ENCODE measurements at places on chromosomes 11 and 22. TPM values are rescaled to one million over a fixed set of nuclear protein-coding genes. Genes with fewer than 3 reads are reported as not detected.

MAFF gene
- total RNA-seq = 9.5 TPM

C22orf31 gene
- not detected for total RNA-seq

PLET1 gene
- not detected for total RNA-seq

OR5L1 gene
- not detected for total RNA-seq

TRIM21 gene
- 24.0 TPM for total RNA-seq

MUC6 gene
- total RNA-seq = not detected

PGAP2 gene
- 11.7 TPM for total RNA-seq

SHISA8 gene
- not detected for total RNA-seq

ATG16L2 gene
- 6.4 TPM for total RNA-seq

MS4A4A gene
- not detected for total RNA-seq

GRAP2 gene
- not detected for total RNA-seq

GGTLC3 gene
- total RNA-seq = not detected

P2RX3 gene
- total RNA-seq = not detected

TEX12 gene
- 0.16 TPM for total RNA-seq

ISX gene
- total RNA-seq = not detected

LRRN4CL gene
- total RNA-seq = 36.9 TPM

SLC22A6 gene
- not detected for total RNA-seq

C11orf52 gene
- total RNA-seq = not detected

TRIM51 gene
- total RNA-seq = not detected

TECTA gene
- total RNA-seq = 1.0 TPM

ANO1 gene
- total RNA-seq = 0.09 TPM

MYOD1 gene
- total RNA-seq = not detected

RFPL3 gene
- not detected for total RNA-seq

KCNJ1 gene
- total RNA-seq = under 0.01 TPM

SCO2 gene
- total RNA-seq = 2.8 TPM

CD81 gene
- 430 TPM for total RNA-seq

ADAMTS8 gene
- 0.32 TPM for total RNA-seq

CABP7 gene
- not detected for total RNA-seq

OR8D4 gene
- not detected for total RNA-seq

EMID1 gene
- total RNA-seq = 0.09 TPM

ZBTB16 gene
- 0.34 TPM for total RNA-seq

KRTAP5-7 gene
- total RNA-seq = not detected

APOA5 gene
- total RNA-seq = not detected

FOSL1 gene
- total RNA-seq = 3.9 TPM

MS4A18 gene
- not detected for total RNA-seq

TNNI2 gene
- total RNA-seq = not detected

CABP4 gene
- total RNA-seq = not detected

POU2AF2 gene
- not detected for total RNA-seq

SCUBE1 gene
- under 0.01 TPM for total RNA-seq

BEST1 gene
- 4.6 TPM for total RNA-seq

FERMT3 gene
- total RNA-seq = 2.0 TPM

AIP gene
- total RNA-seq = 138 TPM

PKNOX2 gene
- 0.32 TPM for total RNA-seq

SUSD2 gene
- 0.26 TPM for total RNA-seq

NLRP14 gene
- 0.09 TPM for total RNA-seq

OR52E8 gene
- not detected for total RNA-seq

Data from bronchial smooth muscle cell (primary cell).